Activated naive CD8-positive, alpha-beta T cell treated with anti-CD3 and anti-CD28 coated beads, Interleukin-2, amount 50 U/mL, for 16 hours (primary cell): ENCODE measurements at places on chromosomes 16 and 17.

DNA sequence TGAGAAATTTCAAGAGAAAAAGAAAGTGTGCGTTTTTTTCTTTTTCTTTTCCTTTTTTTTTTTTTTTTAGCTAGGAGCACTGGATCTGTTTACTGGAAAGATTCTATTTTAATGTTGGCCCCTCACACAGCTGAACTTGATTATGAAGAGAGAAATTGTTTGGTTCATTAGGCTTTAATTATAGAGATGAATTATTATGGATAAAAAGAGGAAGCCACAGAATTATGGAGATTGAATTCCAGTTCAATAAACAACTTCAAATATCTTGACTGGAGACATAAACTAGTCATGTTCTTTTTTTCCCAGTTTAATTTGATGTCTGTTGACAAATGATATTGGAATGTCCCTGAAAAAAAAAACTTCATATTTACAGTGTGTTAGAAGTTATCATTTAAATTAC lies 152.0 kb upstream of the HS3ST3A1 start:
- no peak for DNase-seq

GRCh38 chr16:3474136-3474779 lies 21.0 kb downstream of the C16orf90 start:
- no peak for DNase-seq

DNA sequence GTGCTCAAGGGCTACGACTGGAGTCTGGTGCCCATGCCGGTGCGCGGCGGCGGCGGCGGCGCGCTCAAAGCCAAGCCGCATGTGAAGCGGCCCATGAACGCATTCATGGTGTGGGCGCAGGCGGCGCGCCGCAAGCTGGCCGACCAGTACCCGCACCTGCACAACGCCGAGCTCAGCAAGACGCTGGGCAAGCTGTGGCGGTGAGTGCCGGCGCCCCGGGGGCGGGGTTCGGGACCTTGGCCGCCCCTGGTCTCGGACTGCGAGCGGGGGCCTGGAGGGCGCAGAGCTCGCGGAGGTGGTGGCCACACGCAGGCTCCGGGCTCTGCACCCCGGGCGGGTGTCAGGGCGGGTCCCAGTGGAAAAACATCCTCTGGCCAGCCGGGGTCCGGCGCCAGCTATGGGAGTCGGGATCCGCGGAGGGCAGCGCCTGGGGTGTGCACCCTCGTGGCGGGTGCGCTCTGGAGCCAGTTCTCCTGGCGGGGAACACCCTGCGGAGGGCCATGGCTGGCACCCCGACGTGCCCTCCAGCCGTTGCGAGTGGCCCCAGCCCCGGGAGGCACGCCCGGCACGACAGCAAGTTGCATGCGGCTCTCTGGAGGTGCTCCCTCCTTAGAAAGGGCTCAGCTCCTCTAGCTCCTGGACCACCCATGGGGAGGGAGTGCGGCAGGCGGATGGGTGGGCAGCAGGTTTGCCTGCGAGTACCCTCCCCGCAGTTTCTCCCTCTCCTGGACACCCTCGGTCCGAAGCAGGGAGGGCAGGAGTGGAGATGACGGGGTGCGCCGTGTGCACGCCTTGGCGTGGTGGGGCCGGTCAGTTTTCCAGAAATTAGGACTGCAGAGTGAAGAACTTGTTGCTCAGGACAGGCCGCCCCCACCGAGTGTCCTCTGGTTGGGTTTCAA lies 824 bp downstream of the SOX8 start:
- no peak for DNase-seq

DNA sequence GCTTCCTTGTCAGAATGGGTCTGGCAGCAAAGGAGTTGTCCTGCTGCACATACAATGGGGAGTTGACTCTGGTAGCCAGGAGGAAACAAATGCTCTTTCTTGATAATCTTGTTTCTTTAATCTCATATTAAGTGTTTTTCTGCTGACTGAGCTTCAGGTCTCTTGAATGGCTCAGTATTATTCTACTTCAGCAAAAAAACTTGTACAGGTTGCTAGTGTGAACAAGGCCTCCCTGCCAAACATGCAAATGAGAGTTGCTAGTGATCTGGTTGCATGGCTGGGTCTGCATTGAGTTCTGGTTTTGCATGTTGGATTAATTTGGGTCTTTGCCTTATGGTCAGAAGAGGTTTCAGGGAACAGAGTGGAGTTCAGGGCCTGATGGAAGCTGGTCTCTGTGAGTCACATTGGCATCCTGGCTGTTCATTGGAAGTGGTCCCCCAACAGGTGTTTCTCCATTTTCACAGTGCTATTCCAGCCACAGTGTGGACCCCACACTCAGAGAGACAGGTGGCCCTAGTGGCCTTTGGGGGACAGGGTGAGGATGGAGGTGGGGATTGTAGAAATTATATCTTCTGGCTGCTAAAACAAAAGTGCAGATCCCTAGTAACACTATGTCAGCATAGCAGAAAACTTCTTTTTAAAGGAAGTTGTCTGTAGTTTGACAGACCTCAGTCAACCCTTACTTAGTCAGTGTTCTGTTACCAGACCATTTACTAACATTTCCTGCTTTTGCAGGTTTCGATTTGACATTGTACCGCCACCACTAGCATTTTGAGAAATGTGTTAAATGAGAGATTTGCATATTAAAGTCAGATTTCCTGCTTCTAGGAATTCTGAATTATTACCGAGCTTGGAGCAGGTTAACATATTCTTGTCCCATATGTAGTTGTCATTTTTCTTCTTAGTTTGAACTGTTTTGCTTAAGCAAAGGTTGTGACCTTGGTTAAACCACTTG lies 47.1 kb downstream of the EPN2 start:
- no peak for DNase-seq

DNA sequence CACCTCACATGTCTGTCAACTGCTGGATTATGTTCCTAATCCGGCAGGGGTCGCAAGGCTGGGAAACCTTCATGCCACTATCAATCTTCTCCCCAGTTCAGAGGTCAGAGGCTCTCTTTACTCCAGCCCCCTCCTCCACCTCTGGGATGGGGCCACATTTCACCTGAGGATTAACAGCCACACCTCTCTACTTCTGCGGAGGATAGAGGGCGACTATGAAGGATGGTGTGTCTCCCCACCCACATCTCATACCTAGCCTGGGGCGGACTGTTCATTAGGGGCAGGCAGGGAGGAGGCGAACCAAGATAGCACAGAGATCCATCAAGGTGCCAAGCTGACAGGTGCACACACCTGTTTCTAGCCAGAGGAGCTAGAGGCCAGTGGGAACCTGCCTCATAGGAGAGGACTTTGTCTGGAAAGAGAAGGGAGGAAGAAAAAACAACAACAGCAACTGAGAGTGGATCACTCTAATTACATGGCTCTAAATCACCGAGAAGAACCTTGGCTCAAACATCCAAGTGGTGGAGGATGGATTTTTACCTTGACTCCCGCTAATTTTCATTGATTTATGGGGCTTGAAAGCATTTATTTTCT lies 41.9 kb upstream of the SKAP1 start:
- no peak for DNase-seq

- no peak for DNase-seq
Observed at GRCh38 chr17:17320911-17321220, 17.7 kb downstream of the NT5M start.

GRCh38 chr16:84327926-84328505 lies 33.3 kb downstream of the WFDC1 start:
- no peak for DNase-seq

DNA sequence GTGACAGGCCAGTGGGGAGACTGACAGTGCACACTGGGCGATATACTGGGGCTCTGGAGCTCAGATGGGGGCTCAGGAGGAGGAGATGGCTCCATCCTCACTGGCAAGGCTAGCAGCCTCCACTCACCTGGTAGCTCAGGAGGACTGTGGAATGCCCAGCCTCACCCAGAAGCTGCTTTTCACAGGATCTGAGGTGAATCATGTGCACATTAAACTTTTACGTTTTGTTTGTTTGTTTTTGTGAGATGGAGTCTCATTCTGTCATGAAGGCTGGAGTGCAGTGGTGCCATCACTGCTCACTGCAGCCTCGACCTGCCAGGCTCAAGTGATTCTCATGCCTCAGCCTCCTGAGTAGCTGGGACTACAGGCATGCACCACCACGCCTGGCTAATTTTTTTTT lies 28.6 kb downstream of the ADCY7 start:
- no peak for DNase-seq

- no peak for DNase-seq
Observed at GRCh38 chr16:87070657-87071056, 246.5 kb downstream of the C16orf95 start.

DNA sequence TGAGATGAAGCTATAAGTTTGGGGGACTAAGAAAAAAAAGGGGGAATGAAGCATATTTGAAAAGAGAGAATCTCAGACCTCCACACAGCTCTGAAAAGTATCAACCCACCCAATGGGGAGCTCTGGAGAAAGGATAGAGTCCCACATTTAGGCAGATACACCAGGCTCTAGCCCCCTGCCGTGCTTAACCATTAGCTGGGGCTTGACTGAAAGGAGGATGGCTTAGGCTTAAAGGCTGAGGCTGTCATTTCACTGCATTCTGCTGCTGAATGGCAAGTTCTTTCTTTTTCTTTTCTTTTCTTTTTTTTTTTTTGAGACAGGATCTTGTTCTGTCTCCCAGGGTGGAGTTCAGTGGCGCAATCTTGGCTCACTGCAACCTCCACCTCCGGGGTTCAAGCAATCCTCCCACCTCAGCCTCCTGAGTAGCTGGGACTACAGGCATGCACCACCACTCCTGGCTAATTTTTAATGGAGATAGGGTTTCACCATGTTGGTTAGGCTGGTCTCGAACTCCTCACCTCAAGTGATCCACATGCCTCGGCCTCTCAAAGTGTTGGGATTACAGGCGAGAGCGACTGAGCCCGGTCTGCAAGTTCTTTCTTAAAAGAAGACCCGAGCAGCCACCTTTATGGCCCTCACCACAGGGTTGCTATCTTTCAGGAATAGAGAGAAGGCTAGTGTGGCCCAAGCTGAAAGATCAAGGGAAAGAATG lies 9.0 kb upstream of the MMP2 start:
- no peak for DNase-seq

- no peak for DNase-seq
Observed at GRCh38 chr16:75070012-75070841, 46.4 kb downstream of the LDHD start.

- no peak for DNase-seq
Observed at GRCh38 chr16:4350365-4350786, 745 bp downstream of the PAM16 start.

GRCh38 chr16:85036236-85037049 lies 8.8 kb downstream of the KIAA0513 start:
- no peak for DNase-seq

- DNase-seq = no peak
Observed at GRCh38 chr16:85250609-85251223, 138.4 kb upstream of the CIBAR2 start.

- no peak for DNase-seq
Observed at GRCh38 chr17:57819285-57819684, 30.6 kb downstream of the MRPS23 start.

DNA sequence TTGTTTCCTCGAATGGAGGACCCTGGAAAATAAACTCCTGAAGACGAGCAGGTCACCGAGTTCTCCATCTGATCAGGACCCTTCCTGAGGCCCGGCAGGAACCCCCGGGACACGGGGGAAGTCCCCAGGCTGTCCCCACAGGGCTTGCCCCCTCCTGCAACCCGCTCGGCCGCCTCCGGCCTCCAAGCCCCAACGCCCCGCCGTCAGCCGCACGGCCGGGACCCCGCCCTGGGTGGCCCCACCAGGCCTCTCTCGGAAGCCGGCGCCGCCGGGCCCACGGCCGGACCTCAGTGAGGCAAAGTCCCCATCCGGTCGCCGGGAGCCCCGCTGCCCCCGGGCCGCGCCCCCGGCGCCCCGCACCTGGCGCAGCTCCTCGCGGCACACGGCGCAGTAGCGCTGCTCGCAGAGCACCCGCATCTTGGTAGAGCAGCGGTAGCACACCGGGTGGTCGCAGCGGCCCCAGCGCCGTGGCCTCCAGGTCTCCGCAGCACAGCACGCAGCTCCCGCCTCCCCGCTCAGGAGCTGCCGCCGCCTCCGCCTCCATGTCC lies 383 bp downstream of the ZNF598 start:
- no peak for DNase-seq

DNA sequence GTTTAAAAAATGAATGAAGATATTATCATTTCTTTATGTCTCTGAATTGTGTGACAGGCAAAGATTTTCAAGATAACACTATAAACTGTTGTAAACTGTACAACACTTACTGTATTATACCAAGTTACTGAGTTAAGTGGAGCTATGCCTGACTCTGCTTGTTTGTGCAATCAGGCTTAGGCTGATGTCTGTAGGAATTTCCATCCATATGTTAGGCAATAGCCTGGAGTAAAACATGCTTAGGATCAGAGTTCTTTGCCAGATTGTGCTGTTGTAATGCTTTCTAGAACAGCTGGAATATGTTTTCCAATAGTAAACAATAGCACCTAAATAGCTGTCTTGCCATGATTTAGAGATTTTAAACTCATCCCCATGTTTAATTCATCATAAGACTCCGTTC lies 1496.7 kb downstream of the CDH11 start:
- DNase-seq = no peak

DNA sequence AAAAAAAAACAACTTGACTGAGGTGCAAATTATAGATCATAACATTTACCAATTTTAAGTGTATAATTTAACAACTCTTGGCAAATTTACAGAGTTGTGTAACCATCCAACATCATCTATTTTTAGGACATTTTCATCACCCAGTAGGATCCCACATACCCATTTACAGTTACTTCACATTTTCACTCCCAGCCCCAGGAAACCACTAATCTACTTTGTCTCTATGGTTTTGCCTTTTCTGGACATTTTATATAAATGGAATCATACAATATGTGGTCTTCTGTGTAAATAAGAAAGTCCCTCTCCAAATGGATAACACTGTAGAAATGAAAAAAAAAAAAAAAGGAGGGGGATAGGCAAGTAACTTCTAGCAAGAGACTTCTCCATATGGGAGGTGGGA lies 26.1 kb upstream of the XYLT1 start:
- DNase-seq = no peak

GRCh38 chr16:30054959-30055553 lies 10.5 kb upstream of the ALDOA start:
- DNase-seq = no peak

DNA sequence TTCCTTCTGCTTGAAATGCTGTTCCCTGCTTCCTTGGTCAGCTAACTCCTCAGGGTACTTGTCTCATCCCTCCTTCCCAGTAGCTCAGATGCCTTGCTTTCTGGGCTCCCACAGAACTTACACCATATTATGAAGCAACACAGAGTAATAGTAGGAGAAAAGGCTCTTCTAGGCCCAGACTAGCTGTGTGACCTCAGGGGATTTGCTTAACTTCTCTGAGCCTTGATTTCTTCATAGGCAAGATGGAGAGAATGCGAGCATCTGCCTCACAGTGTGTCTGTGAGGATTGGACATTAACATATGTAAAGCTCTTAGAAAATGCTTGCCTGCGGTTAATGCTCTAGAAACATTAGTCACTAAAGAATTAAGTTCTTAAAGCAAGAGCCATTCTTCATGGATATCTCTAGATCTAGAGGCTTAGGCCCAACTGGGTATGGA lies 22.3 kb upstream of the PECAM1 start:
- DNase-seq = no peak

- DNase-seq = no peak
Observed at GRCh38 chr16:12096157-12096777, 119.7 kb downstream of the SNX29 start.
